ENCODE measurements at places on chromosomes 6 and 20.

- H3K4me1 ChIP-seq, result no peaks in the 10 kb centered on the region
- no peaks in the 10 kb centered on the region for H3K27me3 ChIP-seq
- no peak for DNase-seq
- H3K27ac ChIP-seq, result no peak overlapping the region
- H3K36me3 ChIP-seq, result peaks cover 23% of the 10 kb centered on the region
- H3K4me3 ChIP-seq, result no peak overlapping the region
These were observed 30.6 kb upstream of the ADRM1 start for GRCh38 chr20:62272200-62272599.

DNA sequence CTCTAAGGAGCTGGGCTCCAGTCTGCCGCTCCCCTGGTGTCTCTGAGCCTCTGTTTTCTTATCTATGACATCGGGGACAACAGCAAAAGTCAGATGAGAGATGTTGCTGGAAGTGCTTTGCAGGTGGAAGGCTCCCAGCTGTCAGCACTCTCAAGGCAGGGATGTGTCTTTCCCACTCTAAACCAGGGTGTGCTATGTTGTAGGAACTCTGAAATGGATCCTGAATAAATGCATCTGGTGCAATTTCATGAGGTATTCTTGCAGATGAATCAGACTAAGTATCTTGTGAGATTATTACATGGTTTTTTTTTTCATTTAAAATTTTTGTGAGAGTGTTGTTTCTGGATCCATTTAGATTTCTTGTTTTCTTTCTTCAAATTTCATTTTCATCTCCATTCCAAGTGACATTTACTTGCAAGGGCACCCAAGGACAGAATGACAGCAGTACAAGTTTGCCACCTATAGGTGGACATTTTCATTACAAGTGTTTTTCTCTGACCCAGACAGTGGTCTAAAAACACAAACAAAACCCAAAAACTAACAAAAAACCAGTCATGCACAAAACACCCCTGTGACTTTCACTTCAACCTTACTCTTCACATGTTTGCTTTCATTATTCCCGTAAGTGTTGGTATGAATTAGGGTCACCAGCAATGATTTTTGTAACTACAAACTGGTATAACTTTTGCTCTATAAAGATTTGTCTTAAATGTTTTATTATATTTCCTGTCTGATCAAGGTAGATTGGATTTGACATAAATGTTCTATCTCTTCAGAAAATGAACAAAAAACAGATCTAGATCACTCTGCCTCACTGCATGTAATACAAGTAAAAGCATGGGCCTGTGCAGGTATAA lies 14.7 kb upstream of the SIM1 start:
- no peaks in the 10 kb centered on the region for H3K4me1 ChIP-seq
- no peak overlapping the region for H3K27ac ChIP-seq
- peaks cover 9% of the 10 kb centered on the region for H3K27me3 ChIP-seq
- no peak overlapping the region for H3K4me3 ChIP-seq
- H3K36me3 ChIP-seq, result no peaks in the 10 kb centered on the region

GRCh38 chr6:41449399-41450245 lies 96.6 kb upstream of the FOXP4 start:
- H3K4me1 ChIP-seq, result peaks cover 4% of the 10 kb centered on the region
- H3K27ac ChIP-seq, result no peak overlapping the region
- no peak overlapping the region for H3K4me3 ChIP-seq
- no peak for DNase-seq
- H3K27me3 ChIP-seq, result no peaks in the 10 kb centered on the region

- no peaks in the 10 kb centered on the region for H3K4me1 ChIP-seq
- no peak overlapping the region for H3K27ac ChIP-seq
- DNase-seq, result no peak
- no peaks in the 10 kb centered on the region for H3K36me3 ChIP-seq
These were observed 130.4 kb downstream of the PCSK2 start for GRCh38 chr20:17357238-17357637.

GRCh38 chr6:37763413-37763812 lies 56.1 kb upstream of the ZFAND3 start:
- no peaks in the 10 kb centered on the region for H3K36me3 ChIP-seq
- no peak overlapping the region for H3K4me3 ChIP-seq
- H3K27me3 ChIP-seq, result no peaks in the 10 kb centered on the region
- no peak for DNase-seq

- no peak for DNase-seq
- H3K27me3 ChIP-seq, result peaks cover 9% of the 10 kb centered on the region
- H3K4me3 ChIP-seq, result no peak overlapping the region
- H3K4me1 ChIP-seq, result peaks cover 11% of the 10 kb centered on the region
These were observed 70.8 kb upstream of the CD93 start for GRCh38 chr20:23156842-23157423.

GRCh38 chr20:52172392-52173047 lies 19.1 kb downstream of the ZFP64 start:
- H3K27me3 ChIP-seq, result no peaks in the 10 kb centered on the region
- H3K4me1 ChIP-seq, result no peaks in the 10 kb centered on the region
- no peak overlapping the region for H3K4me3 ChIP-seq
- DNase-seq, result no peak
- H3K36me3 ChIP-seq, result peaks cover 11% of the 10 kb centered on the region
- no peak overlapping the region for H3K27ac ChIP-seq

DNA sequence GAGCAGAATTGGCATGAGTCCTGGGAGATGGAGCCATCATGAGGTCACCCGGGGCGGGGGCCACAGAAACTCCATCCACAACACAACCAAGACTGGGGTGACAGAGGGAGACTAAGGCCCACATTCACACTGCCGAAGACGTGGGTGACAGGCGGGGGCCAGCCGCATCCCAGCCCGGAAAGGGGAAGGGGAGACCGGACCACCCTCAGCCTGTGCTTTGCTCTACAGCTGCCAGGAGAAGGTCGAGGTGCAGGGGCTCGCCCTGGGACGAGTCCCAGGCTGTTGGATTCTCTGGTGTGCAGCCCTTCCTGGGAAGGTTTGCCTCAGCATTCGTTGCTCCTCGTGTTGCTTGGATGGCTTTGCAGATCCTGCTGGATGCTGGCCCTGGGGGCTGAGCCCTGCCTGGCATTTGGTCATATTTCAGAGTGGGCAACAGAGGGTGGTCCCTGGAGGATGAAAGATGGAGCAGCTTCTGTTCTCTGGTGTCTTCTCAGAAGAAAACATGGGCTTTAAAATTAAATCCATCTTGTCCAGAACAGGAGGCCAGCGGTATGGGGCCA lies 328.9 kb downstream of the TAF4 start:
- H3K36me3 ChIP-seq, result no peaks in the 10 kb centered on the region
- H3K4me3 ChIP-seq, result no peak overlapping the region

DNA sequence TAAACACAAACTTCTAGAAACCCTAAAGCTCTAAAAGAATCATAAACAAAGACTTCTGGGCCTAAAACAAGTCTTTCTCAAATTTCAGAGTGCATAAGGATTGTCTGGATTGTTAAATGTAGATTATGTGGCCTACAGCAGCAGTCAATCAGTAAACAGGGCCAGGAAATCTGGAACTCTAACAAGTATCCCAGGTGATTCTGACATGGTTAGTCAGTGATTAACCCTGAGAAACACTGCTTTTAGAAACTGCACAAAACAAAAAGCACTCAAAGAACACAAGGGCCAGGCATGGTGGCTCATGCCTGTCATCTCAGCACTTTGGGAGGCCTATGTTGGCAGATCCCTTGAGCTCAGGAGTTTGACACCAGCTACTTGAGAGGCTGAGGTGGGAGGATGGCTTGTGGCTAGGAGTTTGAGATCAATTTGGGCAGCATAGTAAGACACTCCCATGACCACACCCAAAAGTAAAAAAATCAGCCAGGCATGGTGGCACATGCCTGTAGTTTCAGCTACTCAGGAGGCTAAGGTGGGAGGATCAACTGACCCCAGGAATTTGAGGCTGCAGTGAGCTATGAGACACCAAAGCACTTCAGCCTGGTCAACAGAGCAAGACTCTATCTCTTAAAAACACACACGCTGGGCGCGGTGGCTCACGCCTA lies 5.9 kb downstream of the MED20 start:
- no peaks in the 10 kb centered on the region for H3K27me3 ChIP-seq
- peaks cover 2% of the 10 kb centered on the region for H3K4me1 ChIP-seq
- H3K27ac ChIP-seq, result no peak overlapping the region
- no peak overlapping the region for H3K4me3 ChIP-seq

- H3K27me3 ChIP-seq, result no peaks in the 10 kb centered on the region
- no peak for DNase-seq
- no peak overlapping the region for H3K27ac ChIP-seq
- H3K4me1 ChIP-seq, result no peaks in the 10 kb centered on the region
- no peak overlapping the region for H3K4me3 ChIP-seq
These were observed 15.6 kb downstream of the SLC17A1 start for GRCh38 chr6:25816252-25816651.

GRCh38 chr6:138420356-138420755 lies 16.3 kb downstream of the HEBP2 start:
- H3K4me3 ChIP-seq, result no peak overlapping the region
- no peaks in the 10 kb centered on the region for H3K4me1 ChIP-seq

DNA sequence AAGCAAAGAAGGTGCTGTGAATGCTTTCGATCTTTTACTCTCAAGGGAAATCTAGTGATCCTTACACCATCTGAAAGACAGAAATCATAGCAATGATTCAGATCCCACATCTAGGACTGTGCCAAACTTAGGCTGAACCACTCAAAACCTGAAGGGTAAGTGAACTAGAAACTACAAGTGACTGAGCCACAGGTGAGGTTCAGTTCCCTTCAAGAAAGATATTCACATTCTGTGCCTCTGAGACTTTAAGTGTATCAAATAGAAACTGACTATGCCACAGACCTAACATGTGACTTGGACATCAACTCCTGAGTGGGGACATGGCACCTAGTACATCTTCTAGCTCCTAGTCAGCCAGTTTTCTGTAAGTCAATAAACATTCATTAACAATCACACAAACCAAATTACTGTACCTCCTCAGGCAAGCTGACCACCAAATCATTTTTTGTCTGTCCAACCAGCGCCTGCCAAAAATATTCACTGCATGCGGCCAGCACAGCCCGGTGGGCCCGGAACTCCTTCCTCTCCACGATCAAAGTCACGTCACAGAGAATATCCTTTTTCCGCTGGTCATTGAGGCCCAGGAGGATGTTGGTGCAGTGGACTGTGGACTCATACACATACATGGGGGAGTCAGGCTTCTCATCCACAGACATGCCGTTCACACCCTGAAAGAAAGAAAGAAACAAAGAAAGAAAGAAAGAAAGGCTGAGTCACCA lies 114.1 kb downstream of the GJA10 start:
- H3K27me3 ChIP-seq, result no peaks in the 10 kb centered on the region
- H3K27ac ChIP-seq, result no peak overlapping the region
- H3K36me3 ChIP-seq, result peaks cover 4% of the 10 kb centered on the region
- H3K4me1 ChIP-seq, result no peaks in the 10 kb centered on the region

DNA sequence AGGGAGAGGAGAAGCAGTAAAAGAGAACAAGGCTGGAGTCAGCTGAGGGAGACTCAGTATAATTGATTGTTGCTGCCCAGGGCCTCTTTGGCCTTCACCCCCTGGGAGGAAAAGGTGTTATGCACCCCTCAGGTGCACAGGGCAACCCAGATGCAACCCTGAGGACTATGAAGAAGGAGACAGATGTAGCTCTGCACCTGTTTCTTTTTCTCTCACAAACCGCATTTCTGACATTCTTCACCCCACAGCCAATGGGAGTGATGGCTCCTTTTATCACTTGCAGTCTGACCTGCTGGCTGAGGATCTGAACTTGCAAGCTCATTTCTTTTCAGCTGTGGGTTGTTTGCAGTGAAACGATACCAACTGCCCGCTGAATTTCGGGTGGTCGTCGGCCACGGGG lies 64.1 kb upstream of the F13A1 start:
- no peaks in the 10 kb centered on the region for H3K36me3 ChIP-seq
- DNase-seq, result no peak
- no peaks in the 10 kb centered on the region for H3K4me1 ChIP-seq
- H3K4me3 ChIP-seq, result no peak overlapping the region
- no peak overlapping the region for H3K27ac ChIP-seq

DNA sequence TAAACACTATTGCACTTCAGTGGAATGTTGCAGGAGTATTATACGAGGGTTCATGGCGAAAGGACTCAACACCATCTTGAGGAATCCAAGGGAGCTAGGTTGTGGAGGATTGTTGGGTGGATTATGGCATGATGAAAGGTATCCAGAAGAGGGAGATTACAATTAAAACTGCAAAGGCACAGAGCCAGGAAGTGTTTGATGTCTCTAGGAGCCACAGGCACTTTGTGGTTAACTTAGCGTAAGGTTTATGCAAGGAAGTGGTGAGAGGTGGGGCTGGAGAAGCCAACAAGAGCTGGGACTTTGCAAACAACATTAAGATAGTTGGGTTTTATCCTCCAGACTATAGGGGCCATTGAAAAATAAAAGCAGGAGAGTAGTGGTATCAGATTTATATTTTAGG lies 86.6 kb upstream of the TPD52L1 start:
- no peak overlapping the region for H3K4me3 ChIP-seq
- H3K27me3 ChIP-seq, result no peaks in the 10 kb centered on the region
- peaks cover 4% of the 10 kb centered on the region for H3K4me1 ChIP-seq
- DNase-seq, result peak; percentile 14

GRCh38 chr20:56353356-56353755 lies 5.4 kb upstream of the FAM210B start:
- no peaks in the 10 kb centered on the region for H3K36me3 ChIP-seq
- no peak overlapping the region for H3K27ac ChIP-seq
- H3K27me3 ChIP-seq, result no peaks in the 10 kb centered on the region

DNA sequence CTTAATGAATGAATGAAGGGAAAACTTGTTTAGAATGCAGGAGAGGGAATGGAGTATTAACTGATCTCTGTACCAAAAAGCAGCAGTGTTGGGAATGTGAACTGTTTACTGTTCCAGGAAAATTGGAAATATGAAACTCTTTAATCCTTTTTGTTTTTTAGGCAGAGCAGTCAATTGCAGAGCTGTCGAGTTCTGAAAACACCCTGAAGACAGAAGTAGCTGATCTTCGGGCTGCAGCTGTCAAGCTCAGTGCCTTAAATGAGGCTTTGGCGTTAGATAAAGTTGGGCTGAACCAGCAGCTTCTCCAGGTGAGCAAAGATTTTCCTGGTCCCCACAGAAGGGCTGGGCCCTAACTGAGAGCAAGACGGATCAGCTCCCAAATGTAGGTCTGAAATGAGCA lies 20.9 kb downstream of the CEP250 start:
- no peak overlapping the region for H3K27ac ChIP-seq
- no peak for DNase-seq
- H3K27me3 ChIP-seq, result no peaks in the 10 kb centered on the region
- H3K36me3 ChIP-seq, result no peaks in the 10 kb centered on the region
- no peak overlapping the region for H3K4me3 ChIP-seq
